ENCODE measurements at places on chromosomes 13 and 19.
A peak's percentile ranks its signal among the peaks of the same experiment; 100 is the strongest.

GRCh38 chr13:100860866-100861265, 186.3 kb upstream of the TMTC4 start:
- no peak for DNase-seq

- no peak for DNase-seq
These were observed 218.5 kb upstream of the TSHZ3 start for GRCh38 chr19:31567776-31568175.

DNA sequence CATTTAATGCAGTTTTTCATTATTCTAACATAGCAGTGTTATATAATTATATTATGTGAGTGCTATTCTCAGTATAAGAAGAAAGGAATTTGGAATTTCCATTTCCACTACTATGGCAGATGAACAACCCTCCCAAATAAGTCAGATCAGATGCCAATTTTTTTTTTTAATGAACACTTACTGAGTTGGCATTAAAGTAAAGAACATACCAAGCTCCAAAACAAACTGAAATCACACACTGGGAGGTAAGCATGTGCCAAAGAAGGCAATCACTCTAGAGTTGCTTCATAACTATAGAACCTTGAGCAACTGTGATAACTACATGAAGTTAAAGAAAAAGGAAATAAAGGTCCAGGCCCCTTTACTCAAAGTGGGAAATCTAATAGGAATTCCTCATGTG, 90.3 kb downstream of the RNF17 start:
- no peak for DNase-seq

DNA sequence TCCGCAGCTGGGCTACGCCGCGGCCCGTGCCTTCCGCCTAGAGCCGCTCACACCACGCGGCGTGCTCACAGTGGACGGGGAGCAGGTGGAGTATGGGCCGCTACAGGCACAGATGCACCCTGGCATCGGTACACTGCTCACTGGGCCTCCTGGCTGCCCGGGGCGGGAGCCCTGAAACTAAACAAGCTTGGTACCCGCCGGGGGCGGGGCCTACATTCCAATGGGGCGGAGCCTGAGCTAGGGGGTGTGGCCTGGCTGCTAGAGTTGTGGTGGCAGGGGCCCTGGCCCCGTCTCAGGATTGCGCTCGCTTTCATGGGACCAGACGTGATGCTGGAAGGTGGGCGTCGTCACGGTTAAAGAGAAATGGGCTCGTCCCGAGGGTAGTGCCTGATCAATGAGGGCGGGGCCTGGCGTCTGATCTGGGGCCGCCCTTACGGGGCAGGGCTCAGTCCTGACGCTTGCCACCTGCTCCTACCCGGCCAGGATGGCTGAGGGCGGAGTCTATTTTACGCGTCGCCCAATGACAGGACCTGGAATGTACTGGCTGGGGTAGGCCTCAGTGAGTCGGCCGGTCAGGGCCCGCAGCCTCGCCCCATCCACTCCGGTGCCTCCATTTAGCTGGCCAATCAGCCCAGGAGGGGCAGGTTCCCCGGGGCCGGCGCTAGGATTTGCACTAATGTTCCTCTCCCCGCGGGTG, 7.4 kb downstream of the DBP start:
- DNase-seq: peak; percentile 85

DNA sequence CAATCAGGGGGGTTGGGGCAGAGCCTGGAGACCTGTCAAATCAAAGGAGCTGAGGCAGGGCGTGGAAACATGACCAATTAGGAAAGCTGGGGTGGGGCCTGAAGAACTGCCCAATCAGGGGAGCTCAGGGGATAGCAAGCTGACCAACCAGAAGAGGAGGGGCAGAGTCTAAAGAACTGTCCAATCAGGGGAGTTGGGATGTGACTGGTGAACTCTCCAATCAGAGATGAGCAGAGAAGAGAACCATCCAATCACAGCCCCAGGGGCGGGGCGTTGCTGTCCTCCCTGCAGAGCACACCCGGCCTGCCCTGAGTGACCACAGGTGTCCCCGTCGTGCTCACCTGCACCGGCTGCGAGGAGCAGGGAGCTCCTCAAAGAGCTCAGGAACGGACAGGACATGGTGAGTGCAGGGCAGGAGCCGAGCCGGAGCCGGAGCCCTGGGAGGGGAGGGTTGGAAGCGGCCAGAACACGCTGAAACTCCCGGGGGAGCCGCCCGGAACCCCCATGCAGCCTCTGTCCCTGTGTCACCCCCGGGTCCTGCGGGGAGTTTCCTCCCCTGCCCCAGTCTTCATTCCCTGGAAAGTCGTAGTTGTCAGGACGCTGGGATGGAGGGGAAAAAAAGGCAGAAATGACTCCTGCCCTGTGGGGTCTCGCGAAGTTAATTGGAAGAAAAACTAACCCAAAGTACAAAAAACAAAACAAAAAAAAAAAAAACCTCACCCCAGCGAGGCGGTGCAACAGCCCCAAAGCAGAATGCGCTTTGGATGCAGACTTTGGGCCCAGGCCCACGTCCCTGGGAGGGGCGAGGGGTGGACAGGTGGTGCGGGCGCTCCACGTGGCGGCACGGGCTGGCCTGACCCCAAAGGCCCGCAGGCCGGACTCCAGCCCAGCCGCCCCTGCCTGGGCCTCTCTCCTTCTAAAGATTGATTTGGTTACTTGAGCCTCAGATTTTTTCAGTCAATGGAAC, at the start of gene ZNF556:
TSS of gene ZNF556 (plus strand) at position 311 of the 967 bp plus-strand sequence. CDS start at position 398, 87 bp downstream.
- peak; percentile 100 for DNase-seq

GRCh38 chr19:27738569-27739193, 1474.3 kb downstream of the UQCRFS1 start:
- DNase-seq: no peak

GRCh38 chr13:53206455-53206854, 177.8 kb downstream of the OLFM4 start:
- DNase-seq: no peak

- DNase-seq: no peak
These were observed 121.8 kb downstream of the KCTD12 start for GRCh38 chr13:76764429-76764828.

- DNase-seq: no peak
These were observed 232.6 kb downstream of the UQCRFS1 start for GRCh38 chr19:28980236-28980868.

DNA sequence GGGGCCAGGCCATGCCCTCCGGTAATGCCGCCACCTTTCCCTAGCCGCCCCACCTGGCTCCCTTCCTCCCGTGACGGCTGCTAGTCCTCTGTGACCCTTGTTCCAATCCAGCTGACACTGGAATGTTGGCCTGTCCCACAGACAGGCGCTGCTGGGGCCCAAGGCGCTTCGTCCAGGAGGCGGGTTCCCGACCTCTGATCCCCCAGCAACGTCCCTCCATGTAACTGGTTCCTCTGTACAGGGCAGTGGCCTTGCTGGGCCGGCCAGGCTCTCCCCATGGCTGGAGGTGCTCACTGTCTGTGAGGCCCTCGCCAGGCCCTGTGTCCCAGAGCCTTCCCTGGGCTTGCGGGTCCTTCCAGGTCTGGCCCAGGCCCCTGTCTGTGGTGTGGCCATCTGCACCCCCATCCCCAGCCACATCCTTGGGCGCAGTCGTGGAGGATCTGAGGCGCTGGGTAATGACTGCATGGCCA, 6.8 kb upstream of the GRIN3B start:
- DNase-seq: no peak

- no peak for DNase-seq
These were observed 6.2 kb downstream of the SARS2 start for GRCh38 chr19:38924388-38924787.

- no peak for DNase-seq
These were observed 6.9 kb downstream of the MYADM start for GRCh38 chr19:53874606-53874990.

DNA sequence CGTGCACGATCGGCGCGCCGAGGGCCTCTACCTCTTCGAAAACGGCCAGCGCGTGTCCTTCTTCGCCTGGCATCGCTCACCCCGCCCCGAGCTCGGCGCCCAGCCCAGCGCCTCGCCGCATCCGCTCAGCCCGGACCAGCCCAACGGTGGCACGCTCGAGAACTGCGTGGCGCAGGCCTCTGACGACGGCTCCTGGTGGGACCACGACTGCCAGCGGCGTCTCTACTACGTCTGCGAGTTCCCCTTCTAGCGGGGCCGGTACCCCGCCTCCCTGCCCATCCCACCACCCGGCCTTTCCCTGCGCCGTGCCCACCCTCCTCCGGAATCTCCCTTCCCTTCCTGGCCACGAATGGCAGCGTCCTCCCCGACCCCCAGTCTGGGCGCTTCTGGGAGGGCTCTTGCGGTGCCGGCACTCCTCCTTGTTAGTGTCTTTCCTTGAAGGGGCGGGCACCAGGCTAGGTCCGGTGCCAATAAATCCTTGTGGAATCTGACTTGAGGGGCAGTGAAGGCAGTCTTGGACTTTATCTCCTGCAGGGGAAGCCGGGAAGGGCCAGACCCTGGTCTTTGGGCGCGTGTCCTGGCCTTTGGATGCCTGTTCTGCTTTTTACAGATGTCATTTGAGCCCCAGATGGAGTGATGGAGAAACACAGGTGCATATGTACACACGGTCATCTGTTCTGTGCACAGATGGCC, 2.2 kb downstream of the CLEC11A start:
- peak; percentile 27 for DNase-seq

- DNase-seq: no peak
These were observed 5.5 kb downstream of the CNMD start for GRCh38 chr13:52734075-52734623.

GRCh38 chr13:91668866-91669495, 270.6 kb downstream of the GPC5 start:
- no peak for DNase-seq

- DNase-seq: no peak
These were observed 43.9 kb downstream of the RCBTB2 start for GRCh38 chr13:48488995-48489394.

DNA sequence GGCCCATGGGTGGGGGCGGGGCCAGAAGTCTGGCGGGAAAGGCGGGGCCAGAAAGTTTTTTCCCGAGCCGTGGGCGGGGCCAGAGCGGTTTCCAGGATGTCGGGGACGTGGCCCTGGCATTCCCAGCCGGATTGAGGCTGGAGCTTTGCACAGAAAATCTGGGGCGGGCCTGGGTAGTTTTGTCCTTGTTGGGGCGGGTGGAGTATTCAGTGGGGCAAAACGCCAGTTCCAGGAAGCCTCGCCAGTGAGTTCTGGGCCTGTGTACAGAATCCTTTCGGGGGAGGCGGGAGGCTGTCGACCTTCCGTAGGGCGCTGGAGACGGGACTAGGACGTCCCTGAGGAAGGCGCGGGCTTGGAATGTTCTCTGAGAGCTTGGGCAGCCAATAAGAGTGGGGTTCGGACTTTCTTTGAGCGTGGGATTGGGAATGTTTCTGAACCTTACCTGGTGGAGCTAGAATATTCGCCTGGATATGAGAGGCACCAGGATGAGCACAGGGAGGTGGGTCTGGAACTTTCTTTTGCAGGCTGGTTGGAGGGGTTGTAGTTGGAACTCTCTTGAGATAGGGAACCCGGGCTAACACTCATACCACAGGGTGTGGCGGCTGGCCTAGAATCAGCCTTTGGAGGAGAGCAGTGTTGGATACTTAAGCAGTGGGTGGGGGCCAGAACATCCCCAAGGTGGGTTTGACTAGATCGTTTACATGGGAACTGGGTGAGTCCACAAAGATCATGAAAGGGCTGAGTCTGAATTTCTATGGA, 1.3 kb downstream of the CCDC9 start:
- DNase-seq: no peak

GRCh38 chr19:45955905-45956608, 17.6 kb downstream of the NOVA2 start:
- no peak for DNase-seq

- no peak for DNase-seq
These were observed 1.1 kb downstream of the DACH1 start for GRCh38 chr13:71865874-71866334.

DNA sequence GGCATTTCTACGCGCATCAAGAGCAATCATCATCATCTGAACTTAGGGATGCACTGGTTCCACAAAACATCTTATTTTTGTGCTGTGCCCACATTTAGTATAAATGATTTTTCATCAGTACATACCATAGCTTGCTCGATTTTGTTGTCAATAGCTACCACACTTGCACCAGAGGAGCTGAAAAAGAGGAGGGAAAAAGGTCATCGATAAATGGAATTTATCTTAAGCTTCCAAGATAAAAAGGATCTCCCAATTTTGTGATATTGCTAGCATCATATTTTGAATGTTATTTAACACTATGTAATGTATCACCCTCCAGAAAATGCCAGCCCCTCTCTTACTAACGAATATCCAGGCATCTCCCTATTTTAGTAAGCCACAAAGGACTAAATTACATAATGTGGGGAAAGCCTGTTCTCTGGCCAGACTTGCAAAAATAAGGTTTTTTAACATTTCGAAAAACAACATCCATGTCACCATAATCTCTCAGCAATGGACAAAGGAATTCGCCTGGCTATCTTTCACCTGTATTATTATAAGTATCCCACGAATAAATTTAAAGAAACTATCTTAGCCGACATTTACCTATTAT, 62.4 kb downstream of the SERP2 start:
- DNase-seq: no peak

- DNase-seq: no peak
These were observed 5.6 kb upstream of the SOX21 start for GRCh38 chr13:94717916-94718315.
